ENCODE measurements at places on chromosomes 3 and 15.

- no peak for DNase-seq
These were observed 134.4 kb downstream of the FOXB1 start for GRCh38 chr15:60138397-60138968.

DNA sequence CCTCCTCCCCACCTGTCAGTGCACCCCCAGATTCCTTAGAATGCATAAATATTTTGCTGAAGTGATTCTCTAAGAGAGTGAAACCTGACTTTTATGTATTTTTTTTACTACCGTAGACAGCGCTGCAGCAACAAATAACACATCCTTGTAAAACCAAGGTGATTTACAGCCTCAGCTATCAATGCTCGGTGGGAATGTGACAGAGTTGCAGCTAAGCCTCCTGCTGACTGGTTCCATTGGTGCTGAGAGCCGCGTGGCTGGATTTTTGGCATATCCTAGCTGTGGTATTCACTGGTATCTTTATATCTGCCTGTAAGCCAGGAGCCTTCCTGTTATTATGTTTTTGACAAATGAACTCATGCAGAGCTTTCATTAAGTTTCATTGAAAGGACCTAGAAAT is 11.0 kb downstream of the FGD5 start:
- no peak for DNase-seq

DNA sequence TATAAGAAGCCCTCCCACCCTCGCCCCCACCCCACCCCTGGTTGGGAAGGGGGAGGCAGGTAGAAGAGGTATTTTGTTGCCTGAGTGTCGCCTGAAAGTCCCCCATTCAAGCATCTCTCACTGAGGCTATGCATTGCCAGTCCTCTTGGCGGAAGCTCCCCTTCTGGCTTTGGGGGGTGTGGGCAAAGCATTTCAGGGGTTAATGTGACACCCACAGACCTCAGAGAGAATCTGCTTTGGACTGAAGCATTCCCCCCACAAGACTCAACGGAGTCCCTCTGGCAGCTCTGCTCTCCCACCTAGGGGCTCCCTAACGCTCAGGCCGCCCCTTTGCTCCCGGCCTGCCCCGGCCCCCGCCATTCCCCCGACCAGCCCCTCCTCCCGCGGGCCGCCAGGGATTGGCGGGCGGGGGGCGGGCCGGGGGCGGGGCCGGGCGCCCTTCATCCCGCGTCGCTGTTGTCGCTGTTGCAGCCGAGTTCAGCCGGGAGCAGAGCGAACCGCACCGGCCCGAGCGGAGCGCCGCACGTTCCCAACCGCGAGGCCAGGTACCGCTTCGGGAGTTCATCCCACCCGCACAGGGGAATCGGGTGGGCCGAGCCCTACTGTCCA is at the start of gene SLC38A3:
TSS of gene SLC38A3 (plus strand) at position 468 of the 609 bp plus-strand sequence. CDS start 8,929 bp downstream, outside the sequence.
- DNase-seq: no peak

- DNase-seq: no peak
These were observed 59.8 kb downstream of the LRRC3B start for GRCh38 chr3:26682406-26682805.

DNA sequence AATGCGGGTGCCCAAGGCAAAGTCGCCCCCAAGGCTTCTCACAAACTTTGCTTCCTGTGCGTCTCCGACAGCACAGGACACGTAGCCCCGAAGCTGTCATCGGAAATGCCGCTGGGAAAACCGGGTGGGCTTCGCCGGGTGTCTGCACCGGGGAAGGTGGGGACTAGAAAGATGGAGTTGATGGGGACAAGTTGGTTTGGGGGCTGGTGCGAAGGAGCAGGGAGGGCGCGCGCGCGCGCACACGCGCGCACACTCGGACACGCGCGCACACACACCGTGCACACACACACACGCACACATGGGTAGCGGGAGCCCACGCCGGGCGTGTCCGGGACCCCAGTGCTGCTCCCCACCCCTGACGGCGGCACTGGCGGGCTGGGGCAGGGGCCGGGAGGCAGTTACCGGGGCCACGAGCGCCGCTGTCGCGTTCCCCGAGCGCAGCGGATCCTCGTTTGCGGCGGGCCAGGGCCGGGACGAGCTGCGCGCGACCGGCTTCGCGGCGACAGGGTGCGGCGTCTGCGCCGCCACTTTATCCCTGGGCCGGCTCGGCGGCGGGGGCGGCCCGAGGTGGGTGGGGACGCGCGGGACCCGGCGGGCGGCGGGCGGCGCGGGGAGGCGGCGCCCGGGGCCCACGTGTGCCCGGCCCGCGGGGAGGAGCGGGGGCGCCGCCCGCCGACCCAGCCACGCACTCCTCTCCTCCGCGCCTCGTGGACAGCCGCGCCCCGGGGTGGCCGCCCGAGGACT is 539 bp upstream of the MGLL start:
- peak; percentile 78 for DNase-seq

DNA sequence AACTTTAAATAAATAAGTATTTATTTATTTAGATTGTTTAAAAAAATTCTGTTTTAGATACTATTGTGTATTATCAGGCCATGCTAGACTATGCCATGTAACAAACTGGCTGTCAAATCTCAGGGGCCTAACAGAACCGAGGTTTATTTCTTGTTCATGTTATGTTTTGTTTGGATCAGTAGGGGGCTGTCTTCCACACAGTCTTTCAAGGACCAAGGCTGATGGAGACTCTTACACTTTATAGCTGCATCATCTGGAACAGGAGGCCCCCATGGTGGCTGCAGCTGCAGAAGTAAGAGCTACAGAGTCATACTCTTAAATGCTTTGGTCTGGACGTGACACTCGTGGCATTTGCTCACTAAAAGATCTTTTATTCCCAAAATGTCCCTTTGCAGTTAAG is 33.0 kb upstream of the ARL14 start:
- no peak for DNase-seq

DNA sequence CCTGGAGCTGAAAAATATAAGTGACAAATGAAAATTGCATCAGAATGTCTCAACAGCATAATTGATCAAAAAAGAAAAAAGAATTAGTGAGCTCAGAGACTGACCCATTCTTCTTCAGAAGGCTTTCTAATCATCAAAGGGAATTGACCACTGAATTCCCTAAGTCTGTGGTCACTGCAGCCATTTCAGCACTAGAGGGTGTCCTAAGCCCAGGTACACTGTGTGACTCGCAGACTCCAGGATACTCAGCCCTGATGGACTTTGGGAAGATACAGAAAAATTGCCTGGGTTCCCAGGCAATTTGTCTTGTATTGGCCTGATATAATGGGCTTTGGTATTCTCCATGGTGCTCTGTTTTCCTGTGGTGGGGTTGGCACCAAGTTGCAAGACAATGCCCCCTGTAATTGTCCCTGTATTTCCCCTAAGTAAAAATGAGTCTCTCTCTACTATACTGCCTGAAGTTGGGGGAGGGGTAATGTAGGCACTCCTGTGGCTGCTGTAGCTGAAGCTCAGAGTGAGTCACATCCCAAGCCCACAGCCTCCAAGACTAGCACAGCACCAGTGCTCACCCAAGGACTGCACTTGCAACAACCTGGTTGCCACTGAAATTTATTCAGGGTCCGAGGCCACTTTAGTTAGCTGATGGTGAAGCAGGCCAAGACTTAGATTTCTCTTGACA is 256.0 kb upstream of the STAC start:
- no peak for DNase-seq

DNA sequence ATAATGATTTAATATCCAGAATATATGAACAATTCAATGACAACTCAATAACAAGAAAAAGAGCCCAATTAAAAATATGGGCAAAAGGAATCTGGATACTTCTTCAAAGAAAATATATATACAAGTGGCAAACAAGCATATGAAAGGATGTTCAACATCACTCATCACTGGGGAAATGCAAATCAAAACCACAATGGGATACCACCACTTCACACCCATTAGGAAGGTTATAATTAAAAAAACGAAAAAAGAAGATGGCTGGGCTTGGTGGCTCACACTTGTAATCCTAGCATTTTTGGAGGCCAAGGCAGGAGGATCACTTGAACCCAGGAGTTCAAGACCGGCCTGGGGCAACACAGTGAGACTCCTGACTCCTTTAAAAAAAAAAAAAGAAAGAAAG is 4.1 kb downstream of the CCDC12 start:
- no peak for DNase-seq

- no peak for DNase-seq
These were observed 61.4 kb upstream of the MYRIP start for GRCh38 chr3:39748002-39748401.

- no peak for DNase-seq
These were observed 14.1 kb downstream of the GABRG3 start for GRCh38 chr15:26985050-26985449.

- DNase-seq: no peak
These were observed 39.5 kb downstream of the ZNF710 start for GRCh38 chr15:90040618-90041017.

GRCh38 chr3:146250449-146251382 is at the start of gene PLSCR4:
Gene PLSCR4 (minus strand): TSS chr3:146251105. CDS start chr3:146222071, 29,034 bp downstream.
- DNase-seq: peak; percentile 45

GRCh38 chr15:63052077-63052841 is 9.7 kb downstream of the TPM1 start:
- no peak for DNase-seq

- peak; percentile 48 for DNase-seq
These were observed 842 bp downstream of the PCCB start for GRCh38 chr3:136250903-136251460.
